ENCODE measurements at places on chromosomes 7 and 10.

DNA sequence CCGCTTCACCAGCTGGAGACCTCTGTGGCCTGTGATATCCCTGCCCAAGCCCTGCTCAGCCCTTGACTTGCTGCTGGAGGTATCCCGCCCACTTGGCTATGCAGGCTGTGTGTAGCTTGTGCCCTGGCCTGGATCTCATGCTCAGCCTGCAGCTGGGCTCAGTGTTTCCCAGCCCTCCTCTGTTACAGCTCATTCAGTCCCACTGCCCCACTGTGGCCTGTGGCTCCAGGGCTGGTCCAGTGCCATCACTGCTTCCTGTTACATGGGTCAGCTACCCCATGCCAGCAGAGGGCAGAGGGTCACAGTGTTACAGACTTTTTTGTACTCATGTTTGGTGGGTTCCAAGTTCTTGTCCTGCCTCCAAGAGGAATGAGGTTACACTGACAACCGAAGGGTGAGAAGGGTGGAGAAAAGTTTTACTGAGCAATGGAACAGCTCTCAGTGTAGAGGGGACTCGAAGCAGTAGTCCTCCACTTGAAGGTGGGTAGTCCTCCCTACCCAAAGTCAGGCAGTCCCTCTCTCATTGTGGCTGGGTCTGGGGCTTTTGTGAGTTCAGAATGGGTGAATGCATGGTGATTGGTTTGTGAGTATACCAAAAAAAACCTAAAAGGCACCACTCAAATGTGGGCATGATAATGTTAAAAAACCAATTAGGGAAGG, 100.4 kb downstream of the ANKRD7 start:
- DNase-seq = no peak

GRCh38 chr10:28014651-28015050, 15.8 kb upstream of the ODAD2 start:
- no peak for DNase-seq

GRCh38 chr7:159033956-159034355, 110.7 kb downstream of the VIPR2 start:
- no peak for DNase-seq

- DNase-seq = no peak
Observed at GRCh38 chr10:5800782-5801181, 12.5 kb downstream of the GDI2 start.

DNA sequence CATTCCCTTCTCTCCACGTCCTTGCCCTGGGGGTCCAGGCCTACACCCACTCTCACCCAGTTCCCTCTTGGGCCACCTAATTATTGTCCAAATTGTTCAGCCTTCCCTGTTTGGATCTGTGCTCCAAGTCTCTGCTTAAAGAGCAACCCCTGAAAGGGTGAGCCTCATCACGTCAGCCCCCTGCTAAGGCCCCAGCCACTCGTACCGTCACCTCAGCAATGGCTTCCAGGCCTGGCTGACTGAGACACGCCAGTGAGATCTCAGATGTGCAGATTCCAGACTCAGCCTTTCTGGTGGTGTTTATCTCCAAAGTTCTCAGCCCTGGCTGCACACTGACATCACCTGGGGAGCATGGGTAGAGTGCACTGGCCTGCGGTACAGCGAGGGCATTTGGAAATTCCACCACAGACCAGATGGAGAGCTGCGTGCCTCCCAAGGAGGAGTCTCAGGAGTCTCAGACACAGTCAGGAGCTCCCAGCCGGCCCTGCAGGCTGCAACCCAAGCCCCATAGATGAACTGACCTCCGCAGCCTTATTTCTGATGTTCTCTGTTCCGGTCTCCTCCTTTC, 87.5 kb downstream of the PRKAG2 start:
- DNase-seq = no peak

DNA sequence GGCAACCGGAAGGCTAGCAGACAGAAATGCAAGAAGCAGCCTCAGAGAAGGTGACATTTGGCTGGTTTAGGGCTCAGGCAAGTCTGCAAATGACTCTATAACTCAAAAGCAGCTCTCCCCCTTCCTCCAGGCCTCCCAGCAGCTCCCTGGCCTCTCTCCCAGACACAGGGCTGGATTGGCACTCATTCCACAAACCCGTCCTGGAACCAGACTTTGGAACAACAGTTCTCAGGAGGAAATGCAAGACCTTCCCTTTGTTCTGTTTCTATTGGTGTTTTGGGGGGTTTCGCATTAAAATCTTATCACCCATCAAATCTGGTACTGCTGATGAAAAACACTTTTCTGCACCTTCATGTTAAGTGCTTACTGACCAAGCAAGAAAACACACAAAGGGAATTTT, 40.3 kb upstream of the EFCAB10 start:
- no peak for DNase-seq

GRCh38 chr7:69172357-69173077, 425.8 kb upstream of the AUTS2 start:
- no peak for DNase-seq

DNA sequence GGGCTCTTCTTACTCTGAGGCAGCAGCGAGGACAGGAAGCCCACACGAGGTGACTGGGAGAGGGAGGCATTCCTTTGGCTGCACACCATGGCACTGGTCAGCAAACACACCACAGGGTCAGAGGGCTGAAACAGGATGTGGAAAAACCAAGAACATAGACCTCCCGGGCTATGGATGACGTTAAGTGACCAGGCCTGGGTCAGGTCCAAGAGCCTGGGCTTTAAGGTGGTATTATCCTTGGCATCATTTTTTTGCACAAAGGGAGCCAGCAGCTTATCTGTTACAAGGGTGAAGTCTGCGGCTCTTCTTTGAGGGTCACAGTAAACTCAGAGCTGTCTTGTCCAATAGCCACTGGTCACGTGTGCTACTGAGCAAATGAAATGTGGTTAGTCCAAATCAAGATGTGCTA, 7.0 kb downstream of the WDR91 start:
- no peak for DNase-seq

- DNase-seq = no peak
Observed at GRCh38 chr10:66695046-66695445, 230.8 kb upstream of the LRRTM3 start.

DNA sequence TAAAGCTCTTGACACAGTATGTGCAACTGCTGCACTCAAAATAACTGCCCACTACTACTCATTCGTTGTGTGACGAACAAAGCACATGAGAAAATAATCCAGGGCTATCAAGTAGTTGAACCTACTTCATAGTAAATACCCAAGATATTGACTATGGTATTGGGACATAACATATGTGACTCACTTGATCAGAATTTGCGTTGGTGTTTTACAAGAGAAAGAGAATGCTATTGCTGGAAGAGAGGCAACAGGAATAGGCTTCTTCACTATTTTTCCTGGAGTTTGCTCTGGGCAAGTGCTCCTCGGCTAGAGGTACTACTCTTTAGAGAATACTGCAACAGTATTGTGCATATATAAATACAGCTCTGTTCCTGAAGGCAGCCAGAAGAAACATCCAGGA, 2.5 kb downstream of the DGKB start:
- no peak for DNase-seq

- DNase-seq = no peak
Observed at GRCh38 chr7:134757938-134758337, 21.5 kb upstream of the CALD1 start.

GRCh38 chr7:91242097-91242844, 22.0 kb upstream of the FZD1 start:
- DNase-seq = no peak

DNA sequence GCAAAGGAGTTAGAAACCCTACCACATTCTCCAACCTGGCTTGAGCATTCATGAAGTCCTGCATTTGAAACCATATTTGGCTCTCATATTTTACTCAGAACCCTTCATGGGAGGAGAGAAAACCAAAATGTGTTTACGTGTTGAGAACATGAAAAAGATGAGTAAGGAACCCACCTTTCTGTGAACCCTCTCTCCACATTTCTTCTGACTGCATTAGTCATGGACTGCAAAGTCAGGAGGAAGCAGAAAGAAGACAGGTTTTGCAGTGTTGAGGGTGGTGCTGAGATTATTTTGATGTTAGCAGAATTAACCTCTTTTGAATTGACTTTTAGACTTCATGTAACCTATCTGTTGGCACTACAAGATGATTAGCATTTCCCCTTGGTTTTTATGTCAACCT, 4.9 kb downstream of the IFIT1B start:
- DNase-seq = no peak

DNA sequence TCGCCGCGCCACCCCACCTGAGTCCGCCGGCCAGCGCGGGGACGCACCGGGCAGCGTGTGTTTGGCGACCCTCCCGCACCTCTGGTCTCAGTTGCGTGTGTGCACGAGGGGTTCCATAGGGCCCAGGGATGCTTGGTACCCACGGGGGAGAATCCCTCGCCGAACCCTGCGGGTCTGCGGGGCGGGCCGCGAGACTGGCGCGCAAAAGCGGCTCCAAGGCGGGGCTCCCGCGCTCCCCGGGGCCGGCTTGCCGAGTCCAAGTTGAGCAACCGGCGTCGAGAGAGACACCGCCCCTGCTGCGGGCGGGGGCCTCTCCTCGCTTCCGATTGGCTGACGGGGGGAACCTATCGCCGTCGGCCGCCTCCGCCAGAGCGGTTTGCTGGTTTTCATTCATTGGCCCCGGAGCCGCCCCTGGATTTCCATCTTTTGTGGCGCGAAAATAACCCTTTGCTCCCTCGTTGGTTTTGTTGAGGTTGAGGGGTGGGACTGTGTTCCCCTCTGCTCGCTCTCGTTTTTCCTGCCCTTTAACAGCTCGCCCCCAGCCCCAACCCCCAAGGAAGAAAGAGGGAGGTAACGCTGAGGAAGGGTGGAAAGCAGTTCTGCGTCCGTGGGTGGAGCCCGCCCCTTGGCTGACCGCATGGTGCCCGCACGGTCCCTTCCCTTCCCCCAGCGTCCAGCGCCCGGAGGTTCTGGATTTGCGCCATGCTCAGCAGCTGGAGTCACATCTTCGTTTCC, 4.0 kb upstream of the IGF2BP3 start:
- DNase-seq = peak; percentile 87

- DNase-seq = no peak
Observed at GRCh38 chr10:112203328-112204076, 19.9 kb upstream of the GPAM start.

- no peak for DNase-seq
Observed at GRCh38 chr7:120617275-120617674, 240.7 kb downstream of the TSPAN12 start.

- DNase-seq = no peak
Observed at GRCh38 chr10:121942749-121943416, 15.1 kb upstream of the ATE1 start.

DNA sequence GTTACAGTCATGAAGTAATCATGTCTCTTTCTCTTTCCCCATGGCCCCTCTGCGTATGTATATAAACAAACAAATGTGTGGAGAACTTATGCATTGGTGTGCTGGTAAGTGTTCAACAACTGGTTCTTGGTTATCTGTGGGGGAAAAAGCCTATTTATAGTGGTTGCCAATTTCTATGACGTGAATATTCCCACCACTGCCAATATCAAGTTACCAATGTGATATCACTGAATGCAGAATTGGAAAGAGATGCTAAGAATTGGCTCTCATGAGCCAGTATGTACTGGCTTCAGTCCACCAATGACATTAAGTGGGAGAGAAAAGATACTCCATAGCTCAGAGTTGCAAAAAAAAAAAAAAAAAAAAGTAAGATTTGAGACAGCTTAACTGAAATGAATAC, 399.7 kb downstream of the REEP3 start:
- no peak for DNase-seq

- DNase-seq = no peak
Observed at GRCh38 chr7:19206721-19207120, 61.5 kb upstream of the FERD3L start.

Data from right renal cortex interstitium (tissue), 3 donors.